NCI-H82 (cell line): ENCODE measurements at places on chromosomes 5 and 9.

GRCh38 chr5:40442346-40442745 is 237.4 kb upstream of the PTGER4 start:
- no peak for DNase-seq

GRCh38 chr9:2153630-2154217 is 138.6 kb downstream of the SMARCA2 start:
- no peak for DNase-seq

- no peak for DNase-seq
These were observed 46.1 kb upstream of the RIOK2 start for GRCh38 chr5:97229196-97229595.

DNA sequence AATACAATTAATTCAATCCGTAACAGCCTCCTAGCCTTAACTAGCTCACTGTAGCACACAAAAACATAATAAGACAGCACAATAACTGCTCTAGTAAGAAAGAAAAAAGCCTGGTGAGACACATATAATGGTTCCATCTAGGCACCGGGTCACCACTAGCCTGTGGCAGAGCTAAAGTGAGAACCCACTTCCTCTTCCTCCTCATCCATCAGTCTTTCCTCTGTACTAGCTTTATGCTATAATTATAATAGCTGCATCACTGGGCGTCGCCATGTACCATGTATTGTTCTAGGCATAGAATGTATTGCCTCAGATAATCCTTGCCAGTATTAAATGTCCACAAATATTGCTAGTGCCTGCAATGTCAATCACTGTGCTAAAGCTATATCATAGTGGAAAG is 23.1 kb downstream of the ADRB2 start:
- no peak for DNase-seq

GRCh38 chr9:69186841-69187611 is 12.9 kb downstream of the TJP2 start:
- peak; percentile 12 for DNase-seq
